Left cardiac atrium (tissue), 4 donors: ENCODE measurements at places on chromosomes 1 and 21. TPM values are rescaled to one million over a fixed set of nuclear protein-coding genes. Genes with fewer than 3 reads are reported as not detected.

The OR2T2 gene
- not detected for total RNA-seq

The NR1I3 gene
- not detected for total RNA-seq

The CD247 gene
- total RNA-seq, result 2.0 TPM

The XCL2 gene
- total RNA-seq, result not detected

The CDC73 gene
- 42.8 TPM for total RNA-seq

The PTGFR gene
- 4.2 TPM for total RNA-seq

The HSD3B2 gene
- not detected for total RNA-seq

The NBPF10 gene
- 1.2 TPM for total RNA-seq

The SELL gene
- 3.0 TPM for total RNA-seq

DNA sequence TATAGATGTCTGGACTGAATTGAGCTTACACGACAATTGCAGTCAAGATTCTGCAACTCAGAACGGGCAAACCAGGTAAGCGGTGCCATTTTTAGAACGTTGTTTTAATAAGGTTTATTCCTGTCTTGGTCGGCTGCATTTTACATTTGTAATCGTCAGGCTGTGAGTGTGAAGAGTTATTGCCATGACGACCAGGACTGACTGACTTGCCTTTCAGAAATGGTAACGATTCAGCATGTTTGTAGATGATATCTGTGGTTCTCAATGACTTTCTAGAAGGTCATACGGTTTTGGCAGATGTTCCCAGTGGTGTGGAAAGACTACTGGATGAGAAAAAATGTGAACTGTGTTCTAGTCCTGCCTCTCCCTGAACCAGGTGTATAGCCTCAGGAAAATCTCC is 271.3 kb upstream of the B3GALT2 start:
- no peak for DNase-seq

DNA sequence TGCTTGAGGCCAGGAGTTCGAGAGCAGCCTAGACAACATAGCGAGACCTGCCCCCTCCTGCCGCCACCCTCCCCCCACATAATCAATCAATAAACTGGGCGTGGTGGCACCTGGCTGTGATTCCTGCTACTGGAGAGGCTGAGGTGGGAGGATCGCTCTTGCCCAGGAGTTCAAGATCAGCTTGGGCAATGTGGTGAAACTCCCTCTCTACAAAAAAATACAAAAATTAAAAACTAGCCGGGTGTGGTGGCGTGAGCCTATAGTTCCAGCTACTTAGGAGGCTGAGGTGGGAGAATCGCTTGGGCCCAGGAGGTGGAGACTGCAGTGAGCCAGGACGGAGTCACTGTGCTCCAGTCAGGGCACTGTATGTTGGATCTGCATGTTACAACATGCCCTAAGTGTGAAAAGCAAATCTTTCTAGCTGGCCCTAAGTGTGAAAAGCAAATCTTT is 7.0 kb upstream of the MDM4 start:
- DNase-seq, result no peak

GRCh38 chr1:99173282-99173681 is 91.0 kb upstream of the PLPPR4 start:
- no peak for DNase-seq

- DNase-seq, result no peak
Observed at GRCh38 chr1:99131546-99131945, 126.9 kb upstream of the PLPPR5 start.

DNA sequence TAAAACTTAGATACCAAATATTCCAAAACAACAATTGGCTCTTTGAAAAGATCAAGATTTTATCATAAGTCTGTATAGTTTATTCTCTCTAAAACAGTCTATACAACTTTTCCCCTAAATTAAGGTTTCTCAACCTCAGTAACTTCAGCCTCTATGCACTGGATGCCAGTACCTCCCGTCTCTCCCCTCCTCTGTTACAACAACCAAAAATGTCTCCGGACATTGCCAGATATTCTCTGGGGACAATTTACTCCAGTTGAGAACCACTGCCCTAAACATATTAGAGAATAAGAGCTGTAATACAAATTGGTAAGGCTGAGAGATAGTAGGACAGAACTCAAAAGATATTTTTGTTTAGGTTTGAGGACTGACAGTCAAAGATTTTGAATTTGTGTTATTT is 71.6 kb downstream of the TMEM200B start:
- no peak for DNase-seq

DNA sequence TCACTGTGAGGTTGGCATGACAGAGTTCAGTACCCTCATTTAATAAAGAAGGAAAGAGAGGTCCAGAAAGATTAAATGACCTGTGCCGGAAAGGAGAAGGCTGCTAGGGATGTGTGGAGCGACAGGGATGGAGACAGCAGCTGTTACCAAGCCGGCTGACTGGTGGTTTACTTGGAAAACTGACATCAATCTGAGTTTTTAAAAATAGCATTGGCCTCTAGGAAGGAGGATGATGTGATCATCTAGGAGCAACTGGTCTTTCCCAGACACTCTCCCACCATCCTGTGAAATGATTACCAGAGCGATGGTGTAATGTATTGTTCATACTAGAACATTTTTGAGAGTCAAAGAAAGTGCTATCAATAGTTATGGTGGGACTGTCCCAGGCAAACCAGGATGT is 154.4 kb downstream of the ZSCAN20 start:
- DNase-seq, result no peak

GRCh38 chr1:214640431-214641213 is 37.6 kb downstream of the CENPF start:
- DNase-seq, result no peak

- DNase-seq, result peak; percentile 77
Observed at GRCh38 chr1:210558302-210558701, 229.6 kb downstream of the HHAT start.

- DNase-seq, result no peak
Observed at GRCh38 chr21:34617753-34618339, 2.9 kb upstream of the RCAN1 start.

GRCh38 chr1:10915594-10915993 is 96.9 kb upstream of the TARDBP start:
- DNase-seq, result no peak

GRCh38 chr1:191905781-191906180 is 252.5 kb upstream of the RGS18 start:
- no peak for DNase-seq

GRCh38 chr21:24255591-24255990 is 1351.7 kb downstream of the MRPL39 start:
- no peak for DNase-seq

- no peak for DNase-seq
Observed at GRCh38 chr1:219264561-219264960, 90.9 kb downstream of the LYPLAL1 start.

DNA sequence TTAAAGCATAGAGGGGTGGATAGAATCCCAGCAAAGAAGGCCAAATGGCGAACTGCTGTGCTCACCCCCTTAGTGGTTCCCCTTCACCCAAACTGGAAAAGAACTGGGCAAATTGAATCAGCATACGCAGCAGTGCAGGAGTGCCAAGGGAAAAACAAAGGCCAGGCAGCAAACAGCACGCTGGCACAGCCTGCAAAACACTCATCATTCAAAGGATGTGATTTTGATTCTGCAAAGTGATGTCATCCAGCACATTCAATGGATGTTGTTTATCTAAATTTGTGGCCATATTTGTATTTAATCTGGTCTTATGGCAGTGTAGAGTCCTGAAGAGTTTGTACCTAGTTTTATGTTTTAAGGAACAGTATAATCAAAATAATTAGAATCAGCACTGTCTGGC is 71.8 kb upstream of the ECE1 start:
- DNase-seq, result no peak

DNA sequence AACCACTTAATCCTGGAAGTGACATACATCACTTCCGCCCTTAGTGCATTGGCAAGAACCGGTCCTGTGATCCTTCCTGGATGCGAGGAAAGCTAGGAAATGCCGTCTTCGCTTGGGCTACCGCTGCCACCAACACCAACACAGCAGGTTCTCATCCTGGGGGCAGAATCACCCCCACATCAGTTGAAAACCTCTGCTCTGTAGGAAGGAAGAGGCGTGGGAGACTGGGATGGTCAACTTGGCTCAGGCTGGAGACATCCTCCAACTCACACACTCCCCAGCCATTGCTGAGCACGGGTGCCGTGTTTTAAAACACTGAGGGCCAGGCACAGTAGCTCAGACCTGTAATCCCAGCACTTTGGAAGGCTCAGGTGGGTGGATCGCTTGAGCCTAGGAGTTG is 74.9 kb downstream of the ALPL start:
- DNase-seq, result no peak

DNA sequence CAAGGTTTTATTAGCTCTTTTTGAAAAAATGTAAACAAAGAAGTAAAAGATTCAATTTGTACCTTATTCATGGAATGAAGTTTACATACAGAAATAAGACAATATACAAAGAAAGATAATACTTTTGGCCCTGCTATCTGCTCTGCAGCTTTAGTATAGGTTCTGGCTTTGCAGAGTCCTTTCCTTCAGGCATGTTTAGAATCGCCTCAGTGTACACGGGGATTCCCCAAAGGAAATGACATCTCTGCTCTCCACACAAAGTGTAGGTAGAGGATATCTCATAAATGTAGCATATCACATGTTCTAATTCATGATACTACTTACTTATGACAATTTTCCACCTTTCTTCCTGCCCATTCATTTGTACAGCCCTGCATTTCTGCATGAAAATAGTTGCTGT is 222.6 kb upstream of the DPYD start:
- no peak for DNase-seq

- no peak for DNase-seq
Observed at GRCh38 chr1:60969971-60970509, 112.3 kb upstream of the NFIA start.

- DNase-seq, result no peak
Observed at GRCh38 chr1:47914218-47914938, 82.8 kb downstream of the TRABD2B start.

DNA sequence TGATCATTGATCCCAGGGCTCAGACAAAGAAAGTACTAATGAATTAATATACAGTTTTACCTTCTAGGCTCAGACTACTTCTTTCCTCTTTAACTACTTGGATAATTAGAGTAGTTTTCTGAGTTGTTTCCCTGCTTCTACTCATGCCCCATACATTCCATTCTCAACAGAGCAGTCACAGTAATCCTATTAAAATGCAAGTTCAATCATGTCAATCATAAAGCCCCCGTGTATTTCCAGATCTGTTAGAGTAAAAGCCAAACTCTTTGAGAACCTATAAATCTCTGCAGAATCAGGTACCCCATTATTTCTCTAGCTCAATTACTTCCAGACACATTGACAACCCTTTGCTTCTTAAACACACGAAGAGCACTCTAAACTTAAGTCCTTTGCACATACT is 242.1 kb upstream of the PRMT6 start:
- DNase-seq, result no peak

- no peak for DNase-seq
Observed at GRCh38 chr1:46689897-46690296, 18.2 kb downstream of the TEX38 start.

DNA sequence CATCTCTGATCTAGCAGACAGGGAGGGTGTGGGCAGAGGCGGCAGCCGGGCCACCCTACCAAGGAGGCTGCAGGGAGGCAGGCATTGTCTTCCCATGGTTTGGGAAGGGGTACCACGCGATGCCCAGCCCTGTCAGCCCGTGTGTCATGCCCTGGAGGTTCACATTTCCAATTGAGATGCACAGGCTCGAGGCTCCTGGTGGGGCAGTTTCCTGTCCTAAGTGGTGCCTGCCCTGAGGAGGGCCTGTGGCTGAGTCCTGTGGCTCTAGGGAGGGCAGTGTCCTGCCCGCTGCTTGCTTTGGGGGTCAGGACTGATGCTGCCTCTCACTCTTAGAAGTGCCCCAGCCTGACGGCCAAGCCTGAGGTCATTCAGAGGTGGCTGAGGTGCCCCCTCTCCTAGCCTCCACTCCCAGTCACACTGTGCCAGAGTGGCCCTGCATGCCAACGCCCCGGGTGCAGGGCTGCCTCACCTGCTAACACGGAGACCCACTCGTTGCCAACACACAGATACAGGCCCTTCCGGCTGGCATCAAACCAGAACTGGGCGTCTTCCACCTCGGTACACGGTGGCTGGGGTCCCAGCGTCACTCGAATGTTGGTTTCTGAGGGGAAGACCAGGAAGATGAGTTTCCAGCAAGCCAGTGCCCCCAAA is 11.9 kb downstream of the KRTAP10-1 start:
- peak; percentile 18 for DNase-seq
